ENCODE measurements at places on chromosomes 4 and X. TPM values are rescaled to one million over a fixed set of nuclear protein-coding genes. Genes with fewer than 3 reads are reported as not detected.

DNA sequence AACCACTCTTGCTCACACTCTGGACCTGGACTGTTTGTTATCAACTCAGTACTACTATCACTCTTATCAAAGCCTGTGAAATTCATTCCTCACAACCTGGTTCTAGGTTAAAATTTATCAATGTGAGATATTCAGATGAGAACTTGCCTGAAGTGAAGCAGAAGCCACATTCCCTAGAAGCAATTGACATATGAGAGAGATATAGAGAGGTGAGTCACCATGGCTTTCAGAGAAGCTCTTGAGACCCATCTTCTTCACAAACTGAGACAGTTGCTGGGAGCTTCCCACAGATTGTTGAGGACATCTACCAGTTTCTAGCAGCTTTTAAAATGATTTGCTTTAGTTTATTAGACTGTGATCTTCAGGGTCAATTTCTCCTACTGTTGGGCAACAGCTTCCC is 316.9 kb upstream of the TET2 start:
- DNase-seq: no peak

The ASMT gene
- 0.10 TPM for polyA plus RNA-seq

- DNase-seq: no peak
Observed at GRCh38 chr4:75232546-75232945, 281.7 kb downstream of the RCHY1 start.

DNA sequence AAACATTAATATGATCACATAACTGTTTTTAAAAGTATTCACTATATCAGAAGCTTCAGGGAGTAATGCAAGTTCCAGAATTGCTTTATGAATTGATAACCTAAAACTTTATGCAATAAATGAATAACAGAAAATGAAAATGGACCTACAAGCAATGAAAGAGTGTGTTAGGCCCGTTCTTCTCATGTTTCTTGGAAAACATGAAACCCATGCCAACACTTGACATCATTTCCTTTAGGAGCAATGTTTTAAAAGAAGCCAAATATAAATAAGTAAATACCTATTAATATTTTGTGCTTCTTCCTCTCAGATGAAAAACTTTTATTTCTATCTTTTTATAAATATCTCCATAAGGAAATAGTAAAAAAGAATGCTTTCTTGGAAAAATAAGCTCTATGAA is 123.0 kb upstream of the GALNT7 start:
- no peak for DNase-seq

DNA sequence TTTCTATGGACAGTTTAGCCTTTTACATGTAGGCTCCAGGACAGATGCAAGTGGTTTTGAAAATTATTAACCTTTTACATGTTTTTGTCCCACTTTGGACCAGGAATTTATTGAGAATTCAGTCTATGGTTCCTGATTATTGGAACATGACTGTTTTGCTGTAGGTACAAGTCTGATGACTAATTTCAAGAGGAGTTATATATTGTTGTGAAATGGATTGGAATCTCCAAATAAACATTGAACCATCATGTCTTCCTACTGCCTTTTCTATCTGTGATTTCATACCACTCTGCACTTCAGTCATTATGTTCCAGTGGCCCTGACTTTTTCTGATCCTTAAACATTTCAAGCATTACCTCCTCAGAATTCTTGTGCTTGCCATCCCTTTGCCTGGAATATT is 35.9 kb downstream of the TBC1D19 start:
- DNase-seq: no peak

Data from left kidney (tissue), 8 donors.